ENCODE measurements at places on chromosomes 4 and X. TPM values are rescaled to one million over a fixed set of nuclear protein-coding genes. Genes with fewer than 3 reads are reported as not detected.

- DNase-seq = no peak
These were observed 3.9 kb upstream of the PRSS12 start for GRCh38 chr4:118356731-118357130.

DNA sequence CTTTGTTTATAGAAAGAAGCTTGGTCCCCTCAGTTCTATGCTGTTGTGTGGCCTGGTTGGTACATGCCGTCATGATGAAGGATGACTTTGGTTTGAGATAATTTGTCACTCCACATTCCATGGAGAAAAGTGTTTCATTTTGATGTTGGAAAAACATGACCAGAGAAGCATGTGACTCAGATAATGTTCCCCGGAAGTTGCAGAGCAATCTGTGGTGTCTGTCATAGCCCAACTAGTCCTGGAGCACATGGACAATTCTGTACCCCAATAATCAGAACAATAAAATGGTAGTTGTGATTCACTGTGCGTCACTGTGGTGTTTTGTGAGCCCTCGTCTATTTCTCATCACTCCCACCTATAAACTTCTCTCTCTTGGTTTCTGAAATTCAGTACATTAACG is 85.1 kb downstream of the PDK3 start:
- no peak for DNase-seq

DNA sequence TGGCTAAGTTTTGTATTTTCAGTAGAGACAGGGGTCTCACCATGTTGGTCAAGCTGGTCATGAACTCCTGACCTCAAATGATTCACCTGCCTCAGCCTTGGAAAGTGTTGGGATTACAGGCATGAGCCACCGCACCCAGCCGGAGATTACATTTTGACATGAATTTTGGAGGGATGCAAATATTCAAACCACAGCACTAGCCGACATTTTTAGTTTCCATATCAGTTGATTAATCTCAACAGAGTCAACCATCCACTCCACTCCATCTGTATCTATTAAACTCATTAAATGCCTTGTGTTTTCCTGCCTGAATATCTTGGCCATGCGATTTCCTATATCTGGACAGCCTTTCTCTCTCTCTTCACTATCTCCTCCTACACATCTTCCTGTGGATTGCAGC is 64.1 kb upstream of the PDGFRA start:
- DNase-seq = no peak

GRCh38 chrX:57772637-57773036 is 92.6 kb upstream of the NLRP2B start:
- no peak for DNase-seq

- DNase-seq = no peak
These were observed 145.7 kb upstream of the SH3RF1 start for GRCh38 chr4:169416461-169416860.

- no peak for DNase-seq
These were observed 11.2 kb upstream of the CCNG2 start for GRCh38 chr4:77145842-77146185.

- DNase-seq = no peak
These were observed 17.2 kb downstream of the BTK start for GRCh38 chrX:101368800-101369199.

DNA sequence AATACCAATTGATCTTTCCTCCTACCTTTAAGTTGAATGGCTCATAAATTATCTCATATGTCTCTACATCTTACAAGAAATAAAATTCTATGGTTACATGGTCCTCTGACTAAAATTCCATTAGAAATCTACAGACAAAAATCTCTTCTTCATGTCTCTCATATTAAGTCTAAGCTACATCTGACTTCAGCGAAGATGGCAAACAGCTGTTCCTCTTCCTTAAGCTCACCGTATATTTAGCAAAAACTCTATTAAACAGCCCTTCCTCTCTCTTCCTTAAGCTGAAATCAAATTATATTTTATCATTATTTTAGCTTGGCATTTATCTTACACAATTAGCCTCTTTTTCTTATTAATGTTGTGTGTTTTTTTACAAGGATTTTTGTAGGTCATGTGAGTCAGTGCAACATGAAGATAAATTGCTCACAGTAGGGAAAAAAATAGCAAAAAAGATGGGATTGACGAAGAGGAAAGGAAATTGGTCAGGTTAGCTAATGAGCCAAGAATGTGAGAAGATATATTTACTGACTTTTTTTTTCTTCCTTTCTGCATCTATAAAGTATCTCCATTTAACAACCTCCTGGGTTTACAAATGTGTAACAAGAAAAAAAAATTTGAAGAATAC is 2412.8 kb downstream of the ARAP2 start:
- no peak for DNase-seq

Gene NIPAL1
- total RNA-seq = 18.1 TPM

DNA sequence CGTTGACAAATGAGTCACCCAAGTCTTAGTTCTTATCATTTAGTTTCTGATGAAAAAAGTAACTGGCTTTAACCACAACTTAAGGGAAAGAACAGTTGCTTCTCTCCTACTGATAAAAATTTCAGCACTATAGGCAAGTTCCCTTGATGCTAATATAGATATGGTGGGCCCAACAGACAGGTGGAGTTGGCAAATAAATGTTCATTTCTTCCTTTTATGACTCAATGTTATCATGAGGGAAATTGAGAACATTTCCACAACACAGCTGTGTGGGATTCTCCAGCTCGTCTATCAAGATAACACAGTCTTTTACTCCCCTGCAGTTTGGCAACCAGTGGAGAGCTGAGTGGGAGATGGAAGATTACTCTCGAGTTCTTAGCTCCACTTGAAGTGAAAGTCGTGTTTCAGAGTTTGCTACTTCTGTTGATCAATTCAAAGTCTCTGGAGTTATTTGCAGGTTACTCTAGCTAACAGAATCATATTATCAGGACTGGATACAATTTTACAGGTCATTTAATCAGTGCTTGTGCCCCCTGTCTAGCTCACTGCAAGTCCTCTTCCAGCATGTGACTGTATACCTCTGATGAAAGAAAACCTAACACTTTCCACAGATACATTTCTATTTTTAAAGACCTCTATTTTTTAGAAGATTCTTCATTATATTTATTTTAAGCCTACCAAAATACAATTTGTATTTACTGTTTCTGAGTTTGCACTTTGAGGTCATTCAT is 270.6 kb upstream of the GK2 start:
- DNase-seq = no peak

DNA sequence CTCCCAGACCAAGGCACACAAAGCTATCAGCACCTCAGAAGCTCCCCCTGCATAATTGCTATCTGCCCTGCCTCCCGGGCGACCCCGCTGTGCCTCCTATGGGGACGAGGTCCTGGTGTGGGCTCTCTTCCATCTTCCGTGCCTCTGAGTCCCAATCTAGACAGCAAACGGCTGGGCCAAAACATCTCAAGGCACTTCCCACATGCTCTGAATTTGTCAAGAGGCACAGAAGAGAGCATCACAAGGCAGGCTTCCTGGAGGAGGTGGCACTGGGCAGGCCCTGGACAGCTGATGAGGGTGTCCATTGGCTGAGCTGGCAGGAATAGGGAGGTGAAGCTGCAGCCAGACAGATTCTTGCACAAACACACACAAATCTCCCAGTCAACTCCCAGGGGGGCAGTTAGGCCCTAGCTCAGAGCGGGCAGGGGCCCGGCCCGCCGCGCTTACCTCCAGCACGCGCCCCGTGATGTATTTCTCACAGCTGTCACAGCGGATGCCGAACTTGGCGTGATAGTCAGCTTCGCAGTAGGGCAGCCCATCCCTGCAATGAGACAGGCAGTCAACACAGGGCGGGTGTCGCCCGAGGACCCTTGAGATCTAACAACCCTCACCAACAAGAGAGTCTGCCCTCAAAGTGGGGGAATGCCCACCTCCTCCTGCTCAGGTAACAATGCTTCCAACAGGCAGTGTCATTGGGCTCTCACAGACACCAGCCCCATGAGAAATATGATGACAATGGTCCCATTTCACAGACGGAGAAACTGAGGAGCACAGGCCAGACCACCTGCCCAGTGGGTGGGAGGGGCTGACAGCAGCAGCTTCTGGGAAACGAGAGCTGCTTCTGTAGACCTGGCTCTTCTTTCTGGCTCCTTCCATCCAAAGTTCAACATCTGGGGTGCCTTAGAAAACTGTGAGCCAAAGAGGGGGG is 81.2 kb downstream of the ABLIM2 start:
- no peak for DNase-seq

GRCh38 chr4:38328989-38329729 is 334.8 kb upstream of the KLF3 start:
- no peak for DNase-seq

Gene SUPT20HL1
- total RNA-seq = not detected

DNA sequence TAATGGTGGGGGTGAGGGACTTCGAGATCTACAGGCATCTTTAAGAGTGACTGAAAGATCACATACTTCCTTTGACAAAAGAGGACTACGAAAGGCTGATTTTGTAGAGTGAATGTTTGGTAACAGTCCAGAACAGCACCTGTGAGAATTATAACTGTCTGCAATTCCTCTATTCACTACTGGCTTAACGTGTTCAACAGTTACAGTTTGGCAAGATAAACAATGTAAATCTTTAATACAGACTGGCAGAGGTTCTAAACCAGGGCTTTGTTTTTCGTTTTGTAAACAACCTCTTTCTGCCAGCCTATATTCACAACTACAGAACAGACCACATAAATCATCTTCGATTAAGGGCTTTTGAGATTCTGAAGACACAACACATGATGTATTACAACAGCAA is 66.9 kb downstream of the NCAPG start:
- no peak for DNase-seq

DNA sequence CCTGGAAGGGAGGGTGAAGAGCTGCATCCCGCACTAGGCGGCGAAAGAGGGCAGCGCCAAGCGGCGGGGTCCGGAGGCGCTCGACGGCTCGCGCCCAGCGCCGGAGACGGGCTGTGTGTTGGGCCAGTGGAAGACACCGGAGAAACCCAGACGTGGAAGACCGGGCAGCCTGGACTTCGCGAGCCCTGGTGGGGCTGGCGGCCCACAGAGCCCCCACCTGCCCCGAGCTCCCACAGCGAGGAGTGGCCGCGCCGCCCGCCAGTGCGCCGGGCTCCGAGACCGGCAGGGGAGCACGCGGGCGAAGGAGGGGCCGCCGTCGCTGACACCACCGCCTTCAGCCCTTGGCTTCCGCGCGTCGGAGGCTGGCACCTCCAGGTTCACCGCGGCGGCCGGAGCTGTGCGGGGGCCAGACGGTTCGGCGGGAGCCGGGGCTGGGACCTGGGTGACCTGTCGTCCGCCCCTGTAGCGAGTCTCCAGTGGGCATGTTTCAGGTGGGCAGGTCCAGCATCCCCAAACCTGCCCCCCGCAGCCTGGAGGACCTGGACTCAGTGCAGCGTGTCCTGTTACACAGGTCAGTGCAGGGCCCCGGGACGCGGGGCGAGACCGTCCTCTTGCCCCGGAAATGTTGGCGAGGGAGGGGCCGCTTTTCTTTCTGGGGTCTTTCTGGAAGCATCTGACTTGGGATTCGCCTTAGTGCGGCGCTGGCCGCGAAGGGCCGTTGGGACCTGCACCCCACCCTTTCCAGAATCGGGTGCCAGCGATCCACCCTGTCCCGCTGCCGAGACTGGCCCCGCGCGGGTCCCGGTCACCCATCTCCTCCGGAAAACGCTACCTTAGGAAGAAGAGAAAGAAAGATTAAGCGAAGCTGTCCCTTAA is 9.6 kb upstream of the INTU start:
- peak; percentile 65 for DNase-seq

DNA sequence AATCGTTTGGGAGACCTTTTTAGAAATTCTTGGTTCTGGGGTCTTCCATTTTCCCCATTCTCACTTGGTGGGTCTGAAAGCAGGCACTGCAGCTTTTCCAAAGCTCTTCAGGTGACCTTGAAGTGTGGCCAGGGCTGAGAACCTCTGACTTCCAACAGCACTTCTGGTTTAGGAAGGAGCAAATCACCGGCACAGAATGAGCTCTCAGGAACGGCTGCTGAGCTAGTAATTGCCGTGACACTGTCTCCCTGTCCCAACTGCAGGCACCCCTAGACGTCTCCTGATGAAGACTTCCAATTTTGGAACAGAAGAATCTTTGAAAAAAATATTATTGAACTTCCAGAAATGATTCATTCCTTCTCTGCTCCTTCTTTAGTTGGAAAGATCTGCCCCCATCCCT is 31.3 kb downstream of the CD38 start:
- no peak for DNase-seq

- DNase-seq = no peak
These were observed 228.2 kb downstream of the MGST2 start for GRCh38 chr4:139893801-139894200.

DNA sequence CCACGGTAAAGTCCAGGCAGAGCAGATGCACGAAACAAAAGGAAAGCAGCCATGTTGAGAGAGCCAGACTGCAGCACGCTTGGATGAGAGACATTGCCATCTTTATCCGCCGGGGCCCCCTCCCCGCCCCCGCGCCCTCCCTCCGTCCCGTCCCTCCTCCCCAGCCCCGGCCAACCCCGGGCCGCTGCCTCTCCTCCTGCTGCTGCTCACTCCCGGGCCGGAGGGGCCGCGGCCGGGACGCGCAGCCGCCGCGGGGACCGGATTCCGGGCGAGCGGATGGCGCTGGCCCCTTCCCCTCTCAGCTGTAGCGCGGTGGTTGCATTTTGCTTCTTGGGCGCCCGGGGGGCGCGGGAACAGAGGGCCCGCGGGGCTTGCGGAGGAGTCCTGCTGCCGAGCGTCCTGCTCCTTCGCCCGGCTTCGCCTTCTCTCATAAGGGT is 542 bp downstream of the RNF150 start:
- no peak for DNase-seq

GRCh38 chrX:40543661-40544328 is 37.0 kb upstream of the ATP6AP2 start:
- no peak for DNase-seq

DNA sequence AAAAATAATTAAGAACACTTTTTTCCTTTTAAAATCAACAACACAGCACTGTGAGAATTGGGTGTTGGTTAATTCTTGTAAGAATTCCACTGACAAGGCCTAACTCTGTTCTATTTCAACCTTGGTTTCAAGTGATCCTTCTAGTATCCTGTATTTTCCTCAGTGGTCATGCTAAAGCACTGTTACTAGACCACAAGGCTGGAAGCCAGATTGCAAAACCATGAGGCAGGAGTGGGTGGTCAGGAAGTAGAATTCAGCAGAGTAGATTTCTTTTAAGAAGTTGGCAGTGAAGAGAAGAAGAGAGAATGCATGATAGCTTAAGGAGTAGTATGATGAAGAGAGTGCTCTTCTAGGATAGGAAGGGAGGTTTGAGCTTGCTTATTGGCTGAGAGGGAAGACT is 71.6 kb upstream of the LEF1 start:
- no peak for DNase-seq

Gene ARMCX1
- total RNA-seq = not detected

DNA sequence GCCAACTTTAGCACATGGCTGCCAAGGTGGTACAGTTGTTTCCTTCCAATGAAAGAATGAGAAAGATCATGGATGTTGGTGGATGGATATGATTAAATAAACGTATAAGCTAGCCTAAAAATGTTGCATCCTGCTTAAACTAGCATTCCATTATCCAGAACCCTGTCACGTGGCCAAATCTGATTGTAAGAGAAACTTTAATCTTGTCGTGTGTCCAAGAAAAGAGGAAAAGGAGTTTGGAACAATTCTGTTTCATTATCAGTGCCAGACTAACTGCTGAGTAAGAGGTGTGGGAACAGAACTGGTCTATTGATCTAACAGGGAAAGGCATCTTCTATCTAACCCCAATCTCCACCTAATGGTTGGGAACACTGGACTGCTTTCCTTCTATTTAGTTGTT is 325.2 kb upstream of the BMP3 start:
- no peak for DNase-seq

Gene MAGEA2
- not detected for total RNA-seq

All from Caco-2 (cell line).